ENCODE measurements at places on chromosomes 11 and 22. TPM values are rescaled to one million over a fixed set of nuclear protein-coding genes. Genes with fewer than 3 reads are reported as not detected.

The NAT10 gene
- total RNA-seq: 11.4 TPM

The IL17REL gene
- total RNA-seq: not detected

The GALNT18 gene
- total RNA-seq: 0.94 TPM

The GGTLC3 gene
- not detected for total RNA-seq

The SAA1 gene
- not detected for total RNA-seq

The H19 gene
- total RNA-seq: 518 TPM

The VPREB1 gene
- total RNA-seq: not detected

The SOX6 gene
- total RNA-seq: 0.32 TPM

The CRYAB gene
- total RNA-seq: 11.9 TPM

The CNTF gene
- 1.1 TPM for total RNA-seq

The GPR83 gene
- total RNA-seq: not detected
